ENCODE measurements at places on chromosomes 6 and 20.
A peak's percentile ranks its signal among the peaks of the same experiment; 100 is the strongest.

DNA sequence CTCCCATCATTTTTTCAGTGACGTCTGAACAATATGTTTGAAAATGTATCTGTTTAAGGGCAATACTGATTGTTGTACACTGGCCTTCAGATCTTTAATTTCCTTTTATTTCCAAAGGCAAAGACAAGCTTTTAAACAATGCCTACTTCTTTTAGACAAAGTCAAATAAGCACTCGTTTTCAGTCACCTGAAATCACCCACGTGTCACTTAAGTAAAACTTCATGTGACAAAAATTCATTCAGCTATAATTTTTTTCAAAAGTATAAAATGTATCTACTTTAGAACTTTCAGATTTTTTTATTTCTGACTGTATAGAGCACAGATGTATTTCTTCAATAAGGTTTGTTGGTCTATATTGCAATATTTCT, 113.5 kb upstream of the BEND6 start:
- no peak for DNase-seq

- no peak for DNase-seq
Measured at GRCh38 chr6:112416866-112417265, 69.7 kb downstream of the RFPL4B start.

DNA sequence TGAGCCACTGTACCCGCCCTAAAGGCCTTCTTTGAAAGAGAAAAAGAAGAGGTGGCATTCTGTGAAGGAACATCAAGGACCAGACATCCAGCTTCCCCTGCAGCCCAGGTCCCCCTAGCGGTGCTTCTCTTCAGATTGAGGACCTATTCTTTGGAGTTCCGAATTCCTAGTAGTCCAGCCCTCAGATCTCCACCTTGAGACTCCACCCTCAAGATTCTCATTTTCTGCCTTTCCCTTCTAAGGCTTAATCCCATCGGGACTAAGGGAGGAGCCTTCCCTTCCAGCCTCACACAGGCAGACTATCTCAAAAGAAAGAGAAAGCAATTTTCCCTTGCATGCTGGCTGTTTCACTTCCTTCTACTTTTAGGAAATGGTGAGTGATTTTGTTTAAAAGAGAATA, 32.5 kb downstream of the MUC22 start:
- no peak for DNase-seq

DNA sequence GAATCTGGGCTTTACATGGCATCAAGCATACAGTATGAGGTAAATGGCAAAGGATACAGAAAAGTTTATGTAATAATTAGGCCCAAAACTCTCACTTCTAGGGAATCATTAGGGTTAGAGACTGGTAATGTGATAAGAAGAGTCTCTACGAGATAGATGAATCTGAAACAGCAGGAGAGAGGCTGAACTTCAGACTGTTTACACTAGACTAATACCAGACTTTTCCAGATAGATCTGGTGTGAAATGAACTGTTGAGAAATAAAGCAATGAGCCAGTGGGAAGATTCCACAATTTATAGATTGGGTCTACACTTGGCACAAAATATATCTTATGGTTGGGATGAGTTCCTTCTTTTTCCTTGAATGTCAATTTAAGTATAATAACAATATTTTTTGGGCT, 134.3 kb downstream of the MAN1A1 start:
- no peak for DNase-seq

DNA sequence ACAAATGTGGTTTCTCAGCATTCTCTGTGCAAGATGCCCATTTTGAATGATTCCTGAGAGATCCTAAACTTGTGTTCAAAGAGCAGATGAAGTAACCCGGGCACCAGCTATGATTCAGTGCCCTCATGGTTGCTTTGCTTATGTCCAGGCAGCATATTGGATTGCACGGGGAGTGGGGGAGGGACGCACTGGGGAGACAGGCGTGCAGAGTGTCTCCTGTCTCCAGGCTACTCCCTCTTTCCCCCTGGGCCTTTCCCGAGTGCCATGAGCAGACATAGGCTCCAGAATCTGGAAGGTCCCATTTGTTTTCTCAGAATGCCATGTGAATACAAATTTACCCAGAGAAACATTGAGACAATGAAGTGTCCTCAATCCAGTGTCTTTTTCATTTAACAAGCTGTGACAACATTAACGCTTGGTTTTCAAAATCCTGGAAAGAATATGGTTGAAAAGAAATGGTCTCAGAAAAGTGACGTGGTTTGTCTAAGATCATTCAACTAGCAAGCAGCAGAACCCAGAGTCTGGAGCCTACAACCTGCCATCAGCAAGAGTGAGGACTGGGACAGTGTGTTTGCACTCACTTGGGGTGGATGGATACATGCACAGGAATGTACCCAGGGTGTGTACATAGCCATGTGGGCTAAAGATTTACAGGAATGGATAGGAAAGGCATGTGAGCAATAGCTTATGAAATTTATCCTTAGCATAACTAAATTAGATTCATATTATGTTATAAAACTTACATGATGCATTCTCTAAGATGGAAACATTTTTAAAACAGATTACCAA, 4.2 kb downstream of the SYNDIG1 start:
- no peak for DNase-seq

- peak; percentile 95 for DNase-seq
Measured at GRCh38 chr6:85464260-85464644, 14.4 kb downstream of the NT5E start.

GRCh38 chr6:52509281-52510212, 67.3 kb downstream of the TRAM2 start:
- DNase-seq: no peak

- DNase-seq: no peak
Measured at GRCh38 chr6:34229877-34230276, 6.8 kb upstream of the HMGA1 start.

GRCh38 chr20:45636513-45636912, 5.4 kb upstream of the WFDC9 start:
- DNase-seq: no peak

- no peak for DNase-seq
Measured at GRCh38 chr20:32157611-32158010, 48.1 kb downstream of the TM9SF4 start.

DNA sequence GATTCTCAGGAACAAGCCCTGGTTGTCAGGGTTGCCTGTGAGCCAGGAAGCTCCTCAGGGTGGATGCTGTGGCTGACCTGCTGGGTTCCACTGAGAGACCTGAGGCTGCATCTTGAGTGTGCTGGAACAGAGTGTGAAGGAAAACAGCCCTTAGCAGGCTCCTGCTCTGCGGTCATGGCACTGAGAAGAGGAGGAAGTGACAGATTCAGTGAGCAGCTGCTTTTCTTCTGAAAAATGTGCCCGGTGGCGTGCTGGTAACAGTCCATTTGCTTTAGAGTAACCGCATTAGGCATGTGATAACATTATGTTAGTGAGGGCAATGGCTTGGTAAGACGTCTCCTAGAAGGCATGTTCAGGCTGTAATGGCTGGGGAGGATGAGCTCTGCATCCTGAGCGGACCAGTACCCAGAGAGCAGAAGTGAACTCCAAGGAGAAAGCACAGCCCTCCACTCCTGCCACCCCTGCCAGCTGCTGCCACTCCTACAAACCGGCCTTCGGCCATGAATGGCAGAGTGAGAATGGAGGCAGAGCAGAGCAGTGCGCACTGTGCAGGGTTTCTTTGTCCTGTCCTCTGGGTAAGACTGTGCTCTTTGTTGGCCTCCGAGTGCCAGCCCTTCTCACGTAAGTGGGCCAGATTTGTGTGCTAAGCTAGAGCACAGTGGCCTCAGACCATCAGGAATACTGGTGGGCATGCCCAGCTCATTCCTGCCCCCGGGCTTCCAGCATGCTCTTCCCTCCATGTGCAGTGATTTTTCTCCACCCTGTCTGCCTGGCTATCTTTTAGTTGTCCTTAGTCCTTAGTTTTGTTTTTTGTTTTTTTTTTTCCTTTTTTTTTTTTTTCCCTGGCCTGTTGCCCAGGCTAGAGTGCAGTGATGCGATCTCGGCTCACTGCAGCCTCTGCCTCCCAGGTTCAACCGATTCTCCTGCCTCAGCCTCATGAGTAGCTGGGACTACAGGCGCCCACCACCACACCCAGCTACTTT, 98.1 kb upstream of the VSTM2L start:
- no peak for DNase-seq

DNA sequence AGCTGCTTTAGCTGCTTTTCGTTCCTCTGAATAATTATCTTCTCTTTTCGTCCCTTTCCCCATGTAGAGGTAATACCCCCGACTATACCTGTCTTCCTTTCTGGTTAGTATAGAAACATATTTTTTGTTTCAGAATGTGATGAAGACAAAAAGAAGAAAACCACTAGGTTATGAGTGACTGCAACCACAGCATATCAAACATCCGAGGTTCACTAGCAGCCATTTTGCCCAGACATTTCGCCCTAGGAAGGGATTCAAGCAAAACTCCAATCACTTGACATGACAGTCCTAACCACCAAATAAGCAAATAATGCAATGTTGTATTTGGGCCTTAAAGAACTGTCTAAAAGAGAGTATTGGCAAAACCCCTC, 9.4 kb downstream of the SNX5 start:
- no peak for DNase-seq

- no peak for DNase-seq
Measured at GRCh38 chr6:131532580-131533039, 40.4 kb upstream of the ARG1 start.

- no peak for DNase-seq
Measured at GRCh38 chr20:37839432-37839827, 63.5 kb upstream of the VSTM2L start.

DNA sequence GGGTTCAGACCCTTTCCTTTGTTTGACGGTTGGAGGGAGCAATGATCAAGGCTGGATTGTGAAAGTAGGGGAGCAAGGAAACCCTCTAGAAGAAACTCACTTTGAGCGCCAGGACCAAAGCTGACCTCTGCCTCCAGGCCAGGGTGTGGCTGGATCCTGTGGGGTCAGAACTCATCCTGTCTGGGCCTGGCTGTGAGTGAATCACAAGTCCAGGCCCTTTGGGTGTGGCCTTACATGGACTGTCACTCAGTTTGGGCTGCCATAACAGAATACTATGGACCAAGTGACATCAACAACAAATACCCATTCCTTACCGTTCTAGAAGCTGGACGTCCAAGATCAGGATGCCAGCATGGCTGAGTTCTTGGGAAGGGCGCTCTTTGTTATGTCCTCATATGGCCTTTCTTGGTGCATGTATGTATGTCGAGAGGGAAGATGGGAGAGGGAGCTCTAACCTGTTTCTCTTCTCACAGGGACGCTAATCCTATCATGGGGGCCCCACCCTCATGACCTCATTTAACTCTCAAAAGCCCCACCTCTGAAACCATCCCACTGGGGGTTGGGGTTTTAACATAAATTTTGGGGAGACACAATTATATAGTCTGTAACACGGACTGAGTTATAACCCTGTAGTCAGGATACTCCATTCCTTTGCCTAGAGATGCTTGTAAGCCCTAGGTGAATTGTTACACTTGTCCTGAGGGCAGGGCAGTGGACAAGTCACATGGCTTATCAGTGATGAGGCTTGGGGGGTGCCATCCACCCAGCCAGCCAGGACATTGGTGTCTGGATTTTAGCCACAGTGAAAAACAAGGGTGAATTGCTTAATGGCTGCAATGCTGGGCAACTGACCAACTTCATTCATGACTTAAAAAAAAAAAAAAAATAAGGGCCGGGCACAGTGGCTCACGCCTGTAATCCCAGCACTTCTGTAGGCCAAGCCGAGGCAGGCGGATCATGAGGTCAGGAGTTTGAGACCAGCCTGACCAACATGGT, 80.0 kb downstream of the TRMT11 start:
- DNase-seq: no peak

DNA sequence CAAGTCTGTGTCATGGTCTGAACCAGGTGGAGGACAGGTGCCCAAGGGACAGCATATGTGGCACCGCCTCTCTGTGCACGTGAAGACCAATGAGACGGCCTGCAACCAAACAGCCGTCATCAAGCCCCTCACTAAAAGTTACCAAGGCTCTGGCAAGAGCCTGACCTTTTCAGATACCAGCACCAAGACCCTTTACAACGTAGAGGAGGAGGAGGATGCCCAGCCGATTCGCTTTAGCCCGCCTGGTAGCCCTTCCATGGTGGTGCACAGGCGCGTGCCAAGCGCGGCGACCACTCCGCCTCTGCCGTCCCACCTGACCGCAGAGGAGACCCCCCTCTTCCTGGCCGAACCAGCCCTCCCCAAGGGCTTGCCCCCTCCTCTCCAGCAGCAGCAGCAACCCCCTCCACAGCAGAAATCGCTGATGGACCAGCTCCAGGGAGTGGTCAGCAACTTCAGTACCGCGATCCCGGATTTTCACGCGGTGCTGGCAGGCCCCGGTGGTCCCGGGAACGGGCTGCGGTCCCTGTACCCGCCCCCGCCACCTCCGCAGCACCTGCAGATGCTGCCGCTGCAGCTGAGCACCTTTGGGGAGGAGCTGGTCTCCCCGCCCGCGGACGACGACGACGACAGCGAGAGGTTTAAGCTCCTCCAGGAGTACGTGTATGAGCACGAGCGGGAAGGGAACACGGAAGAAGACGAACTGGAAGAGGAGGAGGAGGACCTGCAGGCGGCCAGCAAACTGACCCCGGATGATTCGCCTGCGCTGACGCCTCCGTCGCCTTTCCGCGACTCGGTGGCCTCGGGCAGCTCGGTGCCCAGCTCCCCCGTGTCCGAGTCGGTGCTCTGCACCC, 109.5 kb upstream of the RAB32 start:
- no peak for DNase-seq

DNA sequence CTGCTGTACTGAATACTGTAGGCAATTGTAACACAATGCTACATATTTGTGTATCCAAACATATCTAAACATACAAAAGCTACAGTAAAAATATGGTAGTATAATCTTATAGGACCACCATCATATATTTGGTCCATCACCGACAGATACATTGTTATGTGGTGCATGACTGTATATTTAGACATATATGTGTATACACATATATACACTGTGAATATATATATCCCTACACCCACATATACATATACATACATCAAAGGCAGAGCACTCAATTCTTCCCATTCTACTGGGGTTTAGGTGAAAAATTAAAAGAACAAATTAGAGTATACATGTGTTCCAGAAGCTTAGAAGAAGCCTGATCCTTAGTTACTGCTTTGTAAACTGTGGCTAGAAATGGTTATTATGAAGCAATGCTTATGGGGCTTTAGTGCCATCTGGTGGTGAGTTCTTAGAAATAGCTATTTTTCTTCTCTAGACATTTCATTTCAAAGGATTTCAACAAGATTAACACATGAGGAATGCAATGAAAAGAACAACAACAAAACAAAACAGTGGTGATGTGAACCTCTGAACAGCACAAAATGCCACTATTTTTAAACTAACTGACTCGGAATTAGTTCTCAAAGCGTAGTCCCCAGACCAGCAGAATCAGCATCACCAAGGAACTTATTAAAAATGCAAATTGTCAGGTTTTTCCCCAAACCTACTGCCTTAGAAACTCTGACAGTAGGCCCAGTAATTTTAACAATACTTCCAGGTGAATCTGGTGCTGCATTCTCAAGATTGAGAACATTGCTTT, 38.0 kb downstream of the PKHD1 start:
- peak; percentile 5 for DNase-seq

DNA sequence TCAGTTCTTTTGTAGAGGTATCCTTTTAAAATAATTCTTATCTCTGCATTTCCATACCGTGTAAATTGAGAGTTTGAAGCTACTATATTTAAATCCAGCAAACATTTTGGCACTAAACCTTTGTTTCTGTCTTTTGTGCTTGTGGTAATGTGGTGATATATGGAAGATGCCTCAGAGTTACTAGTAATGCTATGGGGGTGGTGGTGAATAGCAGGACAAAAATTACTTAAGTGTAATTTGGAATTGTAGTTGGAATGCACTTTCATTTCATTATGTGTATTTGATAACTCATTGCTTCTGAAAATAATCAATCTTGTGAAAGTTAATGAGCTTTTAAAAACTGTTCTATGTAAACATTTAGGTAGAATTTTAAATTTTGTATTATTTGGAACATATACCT, 404.5 kb downstream of the PHF3 start:
- DNase-seq: no peak
